EH (cell line): ENCODE measurements at places on chromosomes 12 and 14.

GRCh38 chr14:59844186-59844812 is 26.3 kb downstream of the RTN1 start:
- no peak for DNase-seq

DNA sequence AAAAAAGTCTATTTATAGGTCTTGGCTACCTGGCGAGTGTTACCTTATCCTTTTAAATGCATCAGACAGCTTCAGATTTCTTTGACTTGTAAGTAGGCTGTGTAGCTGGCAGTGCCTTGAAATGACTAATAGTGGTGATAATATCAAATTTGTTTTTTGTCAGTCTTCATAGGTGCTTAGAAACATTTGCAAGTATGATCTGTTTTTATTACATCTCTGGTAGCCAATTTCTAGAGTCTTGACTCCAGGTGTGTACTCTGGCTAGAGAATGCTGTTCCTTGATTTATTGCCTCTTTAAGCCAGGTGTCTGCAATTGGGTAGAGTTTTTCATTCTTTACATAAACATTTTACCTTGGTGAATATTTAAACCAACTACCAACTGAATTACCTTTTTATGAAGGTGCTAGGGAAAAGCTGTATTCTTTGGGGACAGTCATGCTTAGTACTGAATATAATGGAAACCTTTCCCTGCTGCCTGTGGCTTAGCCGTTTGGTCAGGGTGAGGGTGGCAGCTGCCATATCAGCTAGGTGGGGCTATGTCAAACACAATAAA is 32.6 kb downstream of the MLXIP start:
- no peak for DNase-seq

DNA sequence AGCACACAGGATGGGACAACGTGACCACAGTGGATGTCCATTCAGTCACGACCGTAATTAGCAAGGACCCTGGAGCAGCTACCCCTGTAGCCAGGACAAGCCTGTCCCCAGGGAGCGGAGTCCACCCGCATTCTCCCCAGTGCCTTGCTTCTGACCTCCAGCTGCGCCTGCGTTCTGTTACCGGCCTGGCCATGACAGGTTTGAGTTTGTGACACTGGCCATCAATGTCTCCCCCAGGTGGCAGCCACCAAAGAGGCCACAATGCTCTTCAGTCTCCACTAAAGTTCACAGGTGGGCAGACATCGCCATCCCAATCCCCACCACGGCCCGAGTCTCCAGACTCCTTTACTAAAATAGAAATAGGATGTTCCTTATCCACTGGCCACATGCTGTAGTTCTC is 96.7 kb downstream of the TMEM132D start:
- no peak for DNase-seq

DNA sequence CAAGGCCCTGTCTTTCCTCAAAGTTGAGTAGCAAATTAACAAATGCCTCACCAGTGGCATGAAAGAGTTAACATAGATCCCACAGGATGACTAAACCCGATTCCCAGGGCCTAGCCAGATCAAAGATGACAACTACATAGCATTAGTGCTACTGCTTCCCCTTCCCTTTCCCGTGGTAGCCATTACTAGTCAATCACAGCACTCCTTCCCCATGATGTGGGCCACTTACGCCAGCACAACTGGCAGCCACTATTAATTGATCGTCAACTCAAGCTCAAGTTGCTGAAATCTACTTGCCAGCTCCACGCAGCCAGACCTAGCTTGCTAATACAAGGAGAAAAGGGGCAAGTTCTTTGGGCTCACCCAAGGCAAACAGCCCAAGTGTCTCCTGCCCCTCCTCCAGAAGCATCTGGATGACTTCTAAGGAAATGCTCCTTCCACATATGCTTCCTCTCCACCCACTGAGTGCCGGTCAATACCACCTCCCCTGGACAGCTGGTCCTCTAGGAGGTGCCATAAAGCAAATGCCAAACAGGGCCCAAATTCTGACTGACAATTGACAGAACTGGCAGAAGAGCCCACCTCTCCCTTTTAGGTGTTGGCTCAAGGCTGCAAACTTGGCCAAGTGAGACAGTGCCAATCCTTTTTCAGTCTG is 72.6 kb downstream of the NUAK1 start:
- peak; percentile 51 for DNase-seq

- no peak for DNase-seq
Measured at GRCh38 chr12:85821206-85821605, 15.0 kb downstream of the RASSF9 start.

DNA sequence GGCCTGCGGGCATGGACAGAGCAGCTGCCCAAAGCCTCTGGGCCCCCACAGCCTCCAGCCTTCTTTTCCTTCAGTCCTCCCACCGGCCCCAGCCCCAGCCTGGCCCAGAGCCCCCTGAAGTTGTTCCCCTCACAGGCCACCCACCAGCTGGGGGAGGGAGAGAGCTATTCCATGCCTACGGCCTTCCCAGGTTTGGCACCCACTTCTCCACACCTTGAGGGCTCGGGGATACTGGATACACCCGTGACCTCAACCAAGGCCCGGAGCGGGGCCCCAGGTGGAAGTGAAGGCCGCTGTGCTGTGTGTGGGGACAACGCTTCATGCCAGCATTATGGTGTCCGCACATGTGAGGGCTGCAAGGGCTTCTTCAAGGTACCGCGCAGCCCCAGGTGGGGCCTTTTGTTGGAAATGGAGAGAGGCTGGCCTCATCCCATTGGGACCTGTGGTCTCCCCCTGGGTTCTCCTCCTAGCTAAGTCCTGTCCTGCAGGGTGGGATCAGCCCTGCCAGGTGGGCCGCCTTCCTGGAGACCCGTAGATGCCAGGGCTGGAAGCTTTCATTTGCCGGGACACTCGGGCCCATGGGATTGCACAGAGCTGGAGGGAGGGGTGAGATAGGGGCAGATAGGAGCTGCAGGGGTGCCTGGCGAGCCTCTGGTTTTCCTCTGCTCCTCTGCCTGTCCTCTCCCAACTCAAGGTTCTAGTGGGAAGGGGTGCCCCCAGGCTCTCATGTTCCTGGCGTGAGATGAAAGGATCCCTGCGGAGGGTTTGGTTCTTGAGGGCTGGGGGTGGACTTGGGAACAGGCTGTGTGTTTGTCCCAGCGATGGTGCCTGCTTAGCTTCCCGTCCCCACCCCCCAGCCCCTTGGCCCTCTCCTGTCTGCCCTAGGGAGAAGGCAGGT is 3.8 kb downstream of the NR4A1 start:
- DNase-seq, result no peak

DNA sequence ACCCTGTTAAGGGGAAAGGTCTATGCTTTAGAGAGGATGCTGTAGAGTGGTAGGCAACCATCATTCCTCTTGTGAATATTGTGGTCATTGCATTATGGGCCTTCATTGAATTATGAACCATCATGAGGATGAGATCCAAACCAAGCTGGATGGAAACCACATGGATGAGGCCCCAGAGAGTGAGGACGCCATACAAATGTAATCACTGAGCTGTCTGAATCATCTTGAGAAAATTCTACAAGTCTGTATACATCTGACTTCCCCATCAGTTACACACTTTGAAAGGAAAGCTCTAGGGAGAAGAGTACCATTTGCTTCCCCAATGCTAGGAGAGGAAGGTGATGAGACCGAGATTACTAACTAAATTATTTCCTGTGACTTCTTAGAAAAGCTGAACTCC is 172.9 kb downstream of the CACNA1C start:
- peak; percentile 40 for DNase-seq

- DNase-seq, result peak; percentile 97
Measured at GRCh38 chr12:106123551-106124081, 15.1 kb downstream of the NUAK1 start.

GRCh38 chr12:22467190-22467589 is 77.2 kb downstream of the C2CD5 start:
- DNase-seq, result peak; percentile 81

DNA sequence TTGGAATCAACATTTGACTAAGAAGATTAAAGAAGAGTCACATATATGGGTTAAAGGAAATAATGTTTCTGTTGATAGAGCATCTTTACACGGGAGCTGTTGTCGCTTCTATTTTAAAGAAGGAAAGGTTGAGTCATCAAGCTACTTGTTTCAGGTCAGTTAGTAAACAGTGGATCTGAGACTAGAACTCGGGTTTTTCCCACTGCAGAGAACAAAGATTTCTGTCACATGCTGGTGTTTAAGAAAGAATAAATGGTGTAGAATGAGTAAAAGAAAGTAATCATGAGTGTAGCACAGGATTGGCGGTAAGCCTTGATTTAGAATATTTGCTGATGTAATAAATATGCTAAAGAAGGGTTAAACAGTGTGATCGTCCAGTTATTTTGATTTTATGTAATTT is 455.5 kb downstream of the AEBP2 start:
- no peak for DNase-seq

GRCh38 chr14:89635615-89636014 is 218.6 kb upstream of the FOXN3 start:
- peak; percentile 72 for DNase-seq

DNA sequence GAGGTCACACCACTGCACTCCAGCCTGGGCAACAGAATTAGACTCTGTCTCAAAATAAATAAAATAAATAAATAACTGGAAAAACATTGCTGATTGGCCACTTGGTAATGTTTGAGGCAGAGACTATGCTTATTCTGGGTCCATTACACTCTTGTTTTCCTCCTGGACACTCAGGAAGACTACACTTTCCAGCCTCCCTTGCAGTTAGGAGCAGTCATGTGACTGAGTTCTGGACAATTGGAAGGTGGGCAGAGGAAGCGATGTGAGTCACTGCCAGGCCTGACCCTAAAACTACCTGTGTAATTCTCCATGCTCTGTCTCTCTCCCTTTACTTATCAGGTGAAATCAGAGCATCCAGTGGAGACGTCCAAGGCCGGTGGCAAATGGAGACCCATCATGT is 74.4 kb downstream of the VCPKMT start:
- no peak for DNase-seq

DNA sequence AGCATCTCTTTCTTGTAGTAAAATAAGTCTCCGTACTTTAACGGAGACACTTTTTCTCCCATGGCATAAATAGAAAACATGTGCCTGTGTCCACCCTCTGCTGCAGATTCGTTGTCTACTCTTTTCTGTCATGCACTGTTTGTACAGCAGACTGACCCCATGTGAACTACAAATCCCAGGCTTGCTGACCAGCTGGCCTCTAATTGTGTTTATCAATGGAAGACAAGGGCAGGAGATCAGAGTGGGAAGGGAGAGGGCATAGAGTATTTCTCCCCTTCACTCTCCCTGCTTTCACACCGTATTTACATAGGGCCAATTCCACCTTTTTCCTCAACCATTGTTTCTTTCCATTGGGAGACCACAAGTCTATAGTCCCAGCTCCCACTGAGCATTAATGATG is 31.0 kb upstream of the TMTC2 start:
- no peak for DNase-seq

DNA sequence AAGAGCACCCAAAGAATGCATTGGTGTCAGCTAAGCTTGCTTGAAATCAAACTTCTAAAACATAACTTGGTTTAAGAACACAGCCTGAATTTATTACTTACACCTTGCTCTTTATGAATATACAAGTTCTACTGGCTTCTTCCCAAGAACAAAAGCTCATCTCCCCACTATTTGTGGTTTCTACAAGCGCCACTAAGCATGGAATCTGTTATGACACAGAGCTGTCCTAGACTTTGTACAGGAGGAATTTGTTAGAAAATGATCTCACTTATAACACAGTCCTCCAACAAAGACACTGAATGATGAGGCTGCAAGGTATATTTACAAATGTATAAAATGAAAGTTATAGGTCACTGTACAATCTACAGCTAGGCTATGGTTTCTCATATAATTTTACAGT is 452.1 kb downstream of the BCAT1 start:
- DNase-seq, result peak; percentile 74

DNA sequence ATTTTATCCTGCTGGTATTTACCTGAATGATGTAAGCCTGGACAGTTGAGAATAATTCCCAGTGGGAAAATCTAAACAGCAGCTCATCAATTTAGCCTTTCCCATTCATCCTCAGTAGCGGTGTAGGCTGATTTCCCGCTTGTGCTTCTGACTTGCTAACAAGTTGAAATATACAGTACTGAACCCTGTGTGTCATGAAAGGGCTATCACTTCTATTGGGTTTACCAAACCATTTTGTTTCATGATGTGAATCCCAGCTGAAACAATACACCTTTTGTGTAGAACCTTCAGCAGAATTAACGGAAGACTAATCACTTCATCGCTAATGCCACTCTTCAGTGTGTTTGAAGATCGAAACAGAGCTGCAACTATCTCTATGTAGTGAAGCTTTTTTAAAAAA is 88.4 kb downstream of the POLR3B start:
- no peak for DNase-seq

DNA sequence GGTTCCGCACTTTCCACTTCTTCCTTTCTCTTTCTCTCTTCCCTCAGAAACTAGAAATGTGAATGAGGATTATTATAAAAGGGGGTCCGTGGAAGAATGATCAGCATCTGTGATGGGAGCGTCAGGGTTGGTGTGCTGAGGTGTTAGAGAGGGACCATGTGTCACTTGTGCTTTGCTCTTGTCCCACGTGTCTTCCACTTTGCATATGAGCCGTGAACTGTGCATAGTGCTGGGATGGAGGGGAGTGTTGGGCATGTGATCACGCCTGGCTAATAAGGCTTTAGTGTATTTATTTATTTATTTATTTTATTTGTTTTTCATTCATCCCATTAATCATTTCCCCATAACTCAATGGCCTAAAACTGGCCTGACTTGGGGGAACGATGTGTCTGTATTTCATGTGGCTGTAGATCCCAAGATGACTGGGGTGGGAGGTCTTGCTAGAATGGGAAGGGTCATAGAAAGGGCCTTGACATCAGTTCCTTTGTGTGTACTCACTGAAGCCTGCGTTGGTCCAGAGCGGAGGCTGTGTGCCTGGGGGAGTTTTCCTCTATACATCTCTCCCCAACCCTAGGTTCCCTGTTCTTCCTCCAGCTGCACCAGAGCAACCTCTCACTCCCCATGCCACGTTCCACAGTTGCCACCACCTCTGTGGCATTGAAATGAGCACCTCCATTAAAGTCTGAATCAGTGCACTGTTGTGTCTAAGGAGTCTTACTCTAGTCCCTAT is 4.6 kb upstream of the ATN1 start:
- DNase-seq, result no peak

- no peak for DNase-seq
Measured at GRCh38 chr14:51844081-51844881, 16.1 kb upstream of the GNG2 start.

GRCh38 chr14:96362071-96362964 is 823 bp downstream of the ATG2B start:
- DNase-seq, result peak; percentile 30

- no peak for DNase-seq
Measured at GRCh38 chr12:15782667-15783066, 6.5 kb downstream of the EPS8 start.

DNA sequence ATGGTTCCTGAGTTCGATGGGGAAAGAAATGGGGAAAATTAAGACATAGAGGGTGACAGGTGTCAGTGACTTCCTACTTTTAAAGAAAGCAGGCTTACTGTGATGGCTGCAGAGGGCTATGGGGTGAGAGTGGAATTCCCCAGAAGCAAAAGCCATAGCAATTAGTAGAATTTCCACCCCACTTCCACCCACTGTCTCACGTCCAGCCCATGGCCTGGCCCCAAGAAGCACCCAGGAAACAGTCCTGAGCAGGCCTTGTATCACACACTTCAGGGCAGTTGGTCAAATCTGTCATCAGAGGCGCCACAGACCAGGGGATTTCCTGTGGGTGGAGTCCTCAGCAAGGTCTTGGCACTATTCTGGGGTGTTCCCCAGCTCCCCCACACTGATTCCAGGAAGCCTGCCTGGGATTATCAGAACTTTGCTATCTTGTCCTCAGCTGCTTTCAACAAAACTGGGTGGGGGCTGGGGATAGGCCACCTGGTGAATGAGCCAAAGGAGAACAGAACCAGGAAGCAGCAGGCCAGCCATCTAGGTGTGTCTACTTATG is 120.1 kb upstream of the CCND2 start:
- no peak for DNase-seq
